Skeletal muscle cell (primary cell): ENCODE measurements at places on chromosomes 1 and 21.
A peak's percentile ranks its signal among the peaks of the same experiment; 100 is the strongest.

GRCh38 chr1:243601720-243602119 lies 248.3 kb downstream of the AKT3 start:
- DNase-seq: no peak

- no peak for DNase-seq
Measured at GRCh38 chr1:7781501-7781900, 2.6 kb upstream of the PER3 start.

DNA sequence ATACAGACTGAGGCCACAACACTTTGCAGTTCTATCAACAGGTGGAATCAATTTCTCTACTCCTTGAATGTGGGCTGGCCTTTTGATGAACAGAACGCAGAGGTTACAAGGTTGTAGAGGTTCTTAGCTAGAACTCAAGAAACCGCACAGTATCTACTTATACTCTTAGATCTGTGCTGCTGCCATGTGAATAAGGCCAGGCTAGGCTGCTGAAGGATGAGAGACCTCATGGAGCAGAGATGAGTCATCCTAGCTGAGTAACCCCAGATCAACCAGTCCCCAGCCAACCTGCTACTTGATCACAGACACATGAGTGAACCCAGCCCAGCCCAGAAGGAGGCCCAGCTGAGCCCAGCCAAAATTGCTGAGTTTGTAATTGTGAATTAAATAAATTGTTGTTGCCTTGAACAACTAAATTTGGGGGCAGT lies 35.3 kb upstream of the BCAR3 start:
- DNase-seq: no peak

DNA sequence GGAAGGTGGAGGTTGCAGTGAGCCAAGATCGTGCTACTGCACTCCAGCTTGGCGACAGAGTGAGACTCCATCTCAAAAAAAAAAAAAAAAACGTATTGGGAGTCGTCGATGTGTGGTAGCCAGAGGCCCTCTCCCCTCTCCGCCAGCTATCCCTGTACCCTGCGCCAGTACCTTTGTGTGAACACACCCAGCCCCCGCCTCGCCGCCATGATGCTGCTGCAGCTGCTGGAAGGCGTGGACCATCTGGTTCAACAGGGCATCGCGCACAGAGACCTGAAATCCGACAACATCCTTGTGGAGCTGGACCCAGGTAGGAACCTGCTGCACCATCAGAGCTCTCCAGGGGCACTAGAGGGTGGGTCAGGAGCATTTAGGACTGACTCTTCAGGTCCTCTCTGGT lies 12.2 kb downstream of the PINK1 start:
- DNase-seq: no peak

DNA sequence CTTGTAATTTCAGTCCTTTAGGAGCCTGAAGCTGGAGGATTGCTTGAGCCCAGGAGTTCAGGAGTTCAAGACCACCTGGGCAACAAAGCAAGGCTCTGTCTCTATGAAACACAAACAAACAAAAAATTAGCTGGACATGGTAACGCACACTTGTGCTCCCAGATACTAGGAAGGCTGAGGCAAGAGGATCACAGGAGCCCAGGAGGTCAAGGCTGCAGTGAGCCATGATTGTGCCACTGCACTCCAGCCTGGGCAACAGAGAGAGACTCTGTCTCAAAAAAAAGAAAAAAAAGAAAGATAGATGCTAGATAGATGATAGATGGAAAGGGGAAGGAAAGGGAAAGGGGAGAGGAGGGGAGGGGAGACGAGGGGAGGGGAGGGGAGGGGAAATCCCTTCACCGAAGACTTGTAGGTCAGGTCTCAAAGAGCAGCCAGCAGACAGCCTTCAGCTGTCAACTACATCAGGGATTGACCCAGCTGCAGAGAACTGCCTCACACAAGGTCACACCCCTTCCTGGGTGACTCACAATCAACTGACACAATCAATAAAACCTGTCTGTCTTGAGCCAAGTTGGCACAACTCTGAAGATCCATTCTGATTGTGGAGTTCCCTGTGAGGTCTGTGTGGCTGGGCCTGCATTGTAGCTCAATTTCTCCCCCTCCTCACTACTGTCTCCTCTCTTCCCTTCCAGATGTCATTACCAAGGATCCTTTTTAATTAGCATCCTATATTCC lies 200.6 kb downstream of the RGS7 start:
- peak; percentile 61 for DNase-seq

- peak; percentile 74 for DNase-seq
Measured at GRCh38 chr1:61182049-61182448, 99.7 kb downstream of the NFIA start.
